Dermis blood vessel endothelial cell (primary cell): ENCODE measurements at places on chromosomes 5 and 9. TPM values are rescaled to one million over a fixed set of nuclear protein-coding genes. Genes with fewer than 3 reads are reported as not detected.

The CNTNAP3 gene
- 57.2 and 87.2 TPM in 2 replicates for total RNA-seq

The SLC1A3 gene
- total RNA-seq = under 0.01 TPM in 1 of 2 replicates, not detected in the other

The STK10 gene
- 56.0 and 61.8 TPM in 2 replicates for total RNA-seq

The SLC22A4 gene
- 4.7 and 4.8 TPM in 2 replicates for total RNA-seq

The LCN9 gene
- total RNA-seq = not detected in 2 replicates

The FOXD4L4 gene
- 0.09 and 0.17 TPM in 2 replicates for total RNA-seq

DNA sequence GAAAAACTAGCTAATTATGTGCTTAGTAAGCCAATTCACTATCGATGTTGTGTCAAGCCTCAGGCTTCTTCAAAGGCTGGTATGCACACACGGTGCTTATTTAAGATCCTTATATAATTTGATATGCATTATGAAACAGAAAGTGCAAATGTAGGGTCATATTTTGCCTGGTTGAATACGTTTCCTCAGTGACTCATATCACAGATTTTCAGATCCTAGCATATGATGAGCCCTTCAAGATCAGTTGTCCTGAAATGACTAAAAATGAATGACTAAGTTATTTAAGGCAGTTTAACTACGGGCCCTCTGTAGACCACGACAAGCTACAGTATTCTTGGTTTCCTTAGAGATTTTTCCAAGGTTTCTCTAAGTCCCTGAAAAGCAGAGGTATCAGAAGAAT lies 778.3 kb downstream of the PRELID2 start:
- DNase-seq = peak; percentile 43

DNA sequence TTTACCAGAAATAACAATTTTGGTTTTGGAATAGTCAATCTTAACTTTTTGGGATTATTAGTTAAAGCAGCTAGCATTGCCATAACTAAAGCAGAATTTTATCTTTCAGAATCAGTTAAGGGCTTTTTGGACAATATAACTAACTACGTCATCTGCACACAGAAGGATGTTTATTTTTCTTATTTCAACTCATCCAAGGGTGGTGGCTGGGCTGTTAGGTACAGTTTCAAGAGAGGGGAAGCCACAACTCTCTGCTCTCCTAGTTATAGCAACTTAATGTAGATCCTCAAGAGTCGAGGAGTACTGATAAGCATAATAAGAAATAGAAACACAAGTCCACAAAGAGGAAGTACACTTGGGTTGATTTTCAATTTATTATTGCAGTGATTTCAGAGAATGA lies 65.6 kb downstream of the ANKRD55 start:
- DNase-seq = peak; percentile 39

GRCh38 chr5:1059884-1060263 lies 51.3 kb downstream of the NKD2 start:
- no peak for DNase-seq

- DNase-seq = no peak
Observed at GRCh38 chr5:67817652-67818051, 397.9 kb upstream of the PIK3R1 start.

- DNase-seq = no peak
Observed at GRCh38 chr5:51986733-51987132, 603.5 kb downstream of the ISL1 start.

- no peak for DNase-seq
Observed at GRCh38 chr9:138013273-138013672, 135.7 kb downstream of the CACNA1B start.

DNA sequence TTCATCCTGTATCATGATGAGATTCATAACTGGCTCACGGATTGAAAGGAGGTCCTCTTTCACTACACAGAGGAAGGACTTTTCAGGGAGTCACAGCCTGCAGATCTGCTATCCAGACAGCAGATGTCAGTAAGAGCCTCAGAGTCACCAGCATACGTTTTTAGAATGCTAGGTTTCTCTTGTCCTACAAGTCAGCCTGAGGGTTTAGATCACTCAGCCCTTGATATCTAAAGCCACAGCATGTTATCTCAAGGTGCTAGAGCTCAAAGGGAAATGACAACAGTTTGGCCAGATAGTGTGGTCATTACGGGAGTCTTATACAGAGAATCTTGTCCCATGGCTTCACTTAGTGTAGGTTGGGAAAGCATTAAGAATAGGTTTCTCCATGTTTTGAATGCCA lies 30.9 kb upstream of the SLC46A2 start:
- DNase-seq = peak; percentile 50

- DNase-seq = no peak
Observed at GRCh38 chr9:125812403-125812802, 65.2 kb downstream of the PBX3 start.

- peak; percentile 12 for DNase-seq
Observed at GRCh38 chr5:80172067-80172695, 83.7 kb downstream of the SERINC5 start.

GRCh38 chr5:14672082-14672481 lies 7.6 kb downstream of the OTULIN start:
- peak; percentile 55 for DNase-seq
